ENCODE measurements at places on chromosomes 1 and 21.
A peak's percentile ranks its signal among the peaks of the same experiment; 100 is the strongest.

DNA sequence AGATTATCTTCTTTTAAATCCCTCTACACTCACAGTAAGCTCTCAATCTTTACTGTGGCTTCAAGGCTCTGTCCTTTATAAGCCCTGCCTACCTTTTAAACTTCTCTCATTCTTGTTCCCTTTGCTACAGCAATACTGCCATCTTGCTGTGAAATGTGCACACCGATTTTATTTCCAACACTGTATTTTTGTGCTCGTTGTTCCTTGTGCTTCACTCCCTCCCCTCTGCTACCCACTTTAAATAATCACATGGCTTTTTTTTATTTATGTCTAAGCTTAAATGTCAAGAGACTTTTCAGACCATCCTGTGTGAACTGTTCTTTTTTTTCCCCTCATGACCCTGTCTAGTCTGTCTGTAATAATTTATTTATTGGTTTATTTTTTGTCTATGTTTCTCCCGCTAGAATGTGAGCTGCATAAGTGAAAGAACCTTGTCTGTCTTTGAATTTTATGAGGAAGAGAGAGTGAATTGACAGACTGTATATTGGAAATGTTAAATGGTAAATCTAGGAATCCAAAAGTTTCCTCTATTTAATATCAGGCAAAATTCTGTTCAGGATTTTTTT, 45.7 kb downstream of the ABCD3 start:
- DNase-seq: no peak

- DNase-seq: no peak
Observed at GRCh38 chr21:33109574-33110339, 39.8 kb downstream of the OLIG1 start.

GRCh38 chr1:46617833-46618232, 1.2 kb upstream of the MOB3C start:
- no peak for DNase-seq

DNA sequence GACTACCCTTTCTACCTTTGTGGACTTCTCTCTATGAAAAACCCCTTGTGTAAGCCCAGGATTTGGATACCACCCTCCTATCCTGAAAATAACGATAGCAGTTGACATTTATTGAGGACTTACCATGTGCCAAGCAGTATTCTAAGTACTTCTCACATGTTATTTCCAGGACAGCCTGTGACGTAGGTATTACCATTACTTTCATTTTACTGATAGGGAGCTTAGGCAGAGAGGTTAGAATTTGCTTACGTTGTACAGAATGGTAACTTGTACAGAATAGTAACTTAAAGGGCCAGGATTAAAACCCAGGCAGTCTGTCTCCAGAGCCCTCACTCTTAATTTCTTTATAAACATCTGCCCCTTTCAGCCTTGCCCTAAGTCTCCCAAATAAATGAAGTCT, 138.3 kb downstream of the NTMT2 start:
- no peak for DNase-seq

GRCh38 chr1:43520100-43520778, 10.4 kb upstream of the PTPRF start:
- DNase-seq: no peak

GRCh38 chr1:186960861-186961260, 132.1 kb downstream of the PLA2G4A start:
- DNase-seq: no peak

- DNase-seq: no peak
Observed at GRCh38 chr1:204587621-204588020, 71.4 kb downstream of the MDM4 start.

- no peak for DNase-seq
Observed at GRCh38 chr1:91853397-91853796, 32.6 kb downstream of the TGFBR3 start.

- DNase-seq: no peak
Observed at GRCh38 chr1:26828411-26828991, 2.0 kb downstream of the ZDHHC18 start.

GRCh38 chr1:234887016-234887900, 241.4 kb downstream of the TOMM20 start:
- DNase-seq: no peak

DNA sequence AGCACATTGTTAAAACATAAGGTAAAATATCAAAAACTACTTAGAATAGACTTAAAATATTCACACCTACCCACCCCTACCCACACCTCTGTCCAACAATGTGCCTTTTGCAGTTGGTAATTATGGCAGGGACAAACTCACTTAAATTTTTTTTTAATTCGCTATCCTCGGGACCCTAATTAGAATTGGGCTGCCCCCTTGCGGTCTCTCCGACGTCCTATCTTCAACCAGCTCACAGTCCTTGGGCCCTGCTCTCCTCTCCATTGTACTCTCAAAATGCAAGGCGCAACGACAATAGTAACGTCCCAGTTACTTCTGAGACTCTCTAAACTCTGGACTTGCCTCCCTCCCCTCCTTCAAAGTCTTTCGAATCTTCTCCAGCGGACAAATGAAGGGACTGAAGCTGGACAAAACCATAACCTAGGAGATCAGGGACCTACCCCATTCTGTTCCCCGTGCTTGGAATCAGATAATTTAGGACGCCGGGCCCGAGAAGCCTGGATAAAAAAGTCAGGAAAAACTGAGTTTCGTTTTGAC, 1.1 kb upstream of the CIART start:
- DNase-seq: peak; percentile 15

GRCh38 chr1:110880708-110881374, 7.9 kb downstream of the CD53 start:
- peak; percentile 17 for DNase-seq

DNA sequence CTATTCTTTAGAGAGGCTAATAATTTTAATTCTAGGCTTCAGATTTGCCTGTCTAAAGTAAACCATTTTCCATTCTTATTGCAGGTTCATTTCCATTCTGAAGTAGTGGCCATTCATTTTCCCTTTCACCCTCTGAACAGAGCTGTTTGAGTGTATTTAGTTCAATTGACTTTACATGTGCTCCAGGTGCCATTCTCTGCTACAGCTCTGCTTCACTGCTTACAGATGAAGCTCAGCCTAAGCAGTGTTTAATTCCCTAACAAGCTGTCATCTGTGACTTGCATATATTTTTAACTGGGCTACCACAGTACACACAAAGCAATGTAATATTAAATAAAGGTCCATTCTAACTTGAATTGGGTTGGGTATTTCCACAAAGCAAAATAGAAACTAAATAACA, 1031.6 kb downstream of the KCNT2 start:
- DNase-seq: no peak

DNA sequence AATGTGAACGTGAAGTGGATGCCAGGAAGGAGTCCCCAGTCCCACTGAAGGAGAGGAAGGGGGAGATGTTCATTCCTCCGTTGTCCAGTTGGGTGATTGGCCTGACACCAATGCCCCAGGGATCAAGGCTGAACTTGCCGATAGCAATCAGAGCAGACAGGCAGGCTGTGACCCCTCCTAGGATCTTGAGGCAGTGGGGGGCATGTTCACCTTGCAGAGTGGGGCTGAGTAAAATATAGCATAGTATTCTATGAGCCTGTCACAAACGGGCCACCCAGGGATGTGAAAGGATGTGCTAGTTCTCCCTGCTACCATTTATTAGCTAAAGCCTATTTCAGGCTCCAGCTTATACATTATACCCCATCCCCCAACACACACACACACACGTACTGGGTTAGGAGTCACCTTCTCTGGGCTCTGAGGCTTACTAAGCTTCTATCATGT, 80.7 kb upstream of the CD34 start:
- no peak for DNase-seq

DNA sequence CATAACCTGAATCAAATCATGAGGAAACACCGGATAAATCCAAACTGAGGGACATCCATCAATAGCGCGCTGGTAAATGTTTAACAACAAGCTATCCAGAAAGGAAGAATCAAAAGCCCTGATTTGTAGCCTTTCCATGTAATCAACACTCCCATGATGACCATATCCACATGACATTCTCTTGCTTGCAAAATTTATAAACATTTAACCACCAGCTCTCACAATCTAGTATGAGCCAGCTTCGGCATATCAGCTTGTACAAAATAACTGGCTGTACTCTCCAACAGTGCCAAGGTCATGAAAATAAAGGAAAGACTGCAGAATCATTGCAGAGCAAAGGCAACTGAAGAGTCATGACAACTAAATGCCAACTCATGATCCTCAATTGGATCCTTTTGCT, 15.7 kb downstream of the HSD11B1 start:
- DNase-seq: no peak

- DNase-seq: peak; percentile 73
Observed at GRCh38 chr1:173477286-173478093, at the start of gene PRDX6. Gene PRDX6, plus strand, starts transcription at chr1:173477335. Its CDS starts 63 bp downstream, at chr1:173477398.

- no peak for DNase-seq
Observed at GRCh38 chr21:44891631-44892031, 18.1 kb upstream of the PTTG1IP start.

DNA sequence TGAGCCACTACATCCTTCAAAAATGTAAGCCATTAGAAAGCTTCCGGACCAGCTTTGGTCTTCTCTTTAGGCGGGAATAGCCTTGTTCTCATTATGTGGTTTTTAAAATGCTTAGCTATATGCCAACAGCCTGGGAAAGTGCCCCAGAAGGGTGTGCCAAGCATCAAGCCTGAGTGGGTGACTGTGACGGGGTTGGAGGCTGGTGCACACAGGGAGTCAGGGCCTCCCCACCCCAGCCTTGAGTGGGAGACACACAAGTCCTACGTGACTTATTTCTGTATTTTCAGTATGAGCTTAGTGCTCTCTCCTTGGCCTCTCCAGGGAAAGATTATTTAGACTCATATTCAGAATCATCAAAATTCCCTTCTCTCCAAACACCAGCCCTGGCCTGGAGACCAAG, 9.8 kb downstream of the UBASH3A start:
- DNase-seq: no peak

- no peak for DNase-seq
Observed at GRCh38 chr1:200245473-200245872, 164.4 kb downstream of the ZNF281 start.

GRCh38 chr1:240199758-240200645, 108.3 kb downstream of the FMN2 start:
- no peak for DNase-seq

DNA sequence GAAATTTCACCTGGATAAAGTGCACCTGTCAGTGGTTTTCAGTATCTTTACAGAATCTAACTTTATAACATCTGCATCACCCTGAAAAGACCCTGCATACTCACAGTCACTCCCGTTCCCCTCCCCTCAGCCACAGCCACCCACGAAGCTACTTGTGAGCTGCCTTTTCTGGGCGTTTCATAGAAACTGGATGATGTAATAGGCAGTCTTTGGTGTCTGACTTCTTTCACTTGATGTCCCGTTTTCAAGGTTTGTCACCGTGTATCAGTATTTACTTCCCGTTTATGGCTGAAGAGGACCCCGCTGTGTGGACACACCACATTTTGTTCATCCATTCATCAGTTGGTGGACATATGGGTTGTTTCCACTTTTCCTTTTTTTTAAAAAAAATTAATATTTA, 47.8 kb upstream of the LRRC3 start:
- no peak for DNase-seq

DNA sequence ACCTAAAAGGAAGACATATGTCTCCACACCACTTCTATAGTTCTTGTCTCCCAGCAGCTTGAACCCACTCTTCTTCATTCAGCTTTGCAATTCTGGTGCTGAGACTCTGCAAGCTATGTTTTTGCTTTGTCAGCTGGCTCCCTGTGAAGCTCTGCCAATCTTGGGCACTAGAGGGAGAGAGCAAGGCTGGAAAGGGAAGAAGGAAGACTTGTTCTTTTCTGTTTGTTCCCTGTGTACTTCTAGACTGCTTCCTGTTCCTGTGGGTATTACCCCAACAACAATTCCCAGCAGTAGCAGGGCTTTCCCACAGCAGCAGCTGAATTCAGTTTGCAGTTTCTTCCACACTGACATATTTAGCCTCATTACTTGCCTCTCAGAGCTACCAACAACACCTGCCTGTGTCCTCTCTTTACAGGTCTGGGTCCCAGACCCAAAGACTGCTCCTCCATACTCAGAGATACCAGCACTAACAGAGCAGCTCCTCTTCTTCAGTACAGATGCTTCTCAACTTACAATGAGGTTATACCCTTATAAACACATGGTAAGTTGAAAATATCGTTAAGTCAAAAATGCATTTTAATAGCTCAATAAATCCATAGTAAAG, 275.2 kb upstream of the NEGR1 start:
- DNase-seq: no peak

DNA sequence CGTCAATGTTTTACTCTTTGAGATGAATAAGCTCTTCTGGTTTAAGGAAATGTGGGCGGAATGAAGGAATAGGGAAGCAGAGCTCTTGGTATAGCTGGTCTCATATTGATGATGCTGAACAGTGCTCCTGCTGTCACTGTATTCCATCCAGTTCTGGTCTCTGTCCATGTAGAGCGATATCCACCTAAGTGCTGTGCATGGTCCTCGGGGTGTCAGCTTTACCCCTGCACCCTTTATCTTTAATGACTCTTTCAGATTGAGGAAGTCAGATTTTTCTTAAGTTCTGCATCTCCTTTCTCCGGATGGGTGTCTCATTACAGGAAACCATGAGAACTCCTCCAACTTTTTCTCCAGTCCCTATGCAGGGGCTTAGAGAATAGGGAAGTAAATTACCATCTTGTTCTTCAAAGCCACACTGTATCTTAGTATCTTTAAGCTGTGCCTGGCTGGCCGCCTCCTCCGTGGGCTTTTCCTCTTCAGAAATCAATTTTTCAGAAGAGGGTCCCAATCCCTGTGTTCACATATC, 52.9 kb downstream of the PDE4B start:
- DNase-seq: no peak

GRCh38 chr1:186643614-186644013, 36.6 kb downstream of the PTGS2 start:
- DNase-seq: no peak

- DNase-seq: no peak
Observed at GRCh38 chr1:70963374-70963773, 84.2 kb downstream of the PTGER3 start.

DNA sequence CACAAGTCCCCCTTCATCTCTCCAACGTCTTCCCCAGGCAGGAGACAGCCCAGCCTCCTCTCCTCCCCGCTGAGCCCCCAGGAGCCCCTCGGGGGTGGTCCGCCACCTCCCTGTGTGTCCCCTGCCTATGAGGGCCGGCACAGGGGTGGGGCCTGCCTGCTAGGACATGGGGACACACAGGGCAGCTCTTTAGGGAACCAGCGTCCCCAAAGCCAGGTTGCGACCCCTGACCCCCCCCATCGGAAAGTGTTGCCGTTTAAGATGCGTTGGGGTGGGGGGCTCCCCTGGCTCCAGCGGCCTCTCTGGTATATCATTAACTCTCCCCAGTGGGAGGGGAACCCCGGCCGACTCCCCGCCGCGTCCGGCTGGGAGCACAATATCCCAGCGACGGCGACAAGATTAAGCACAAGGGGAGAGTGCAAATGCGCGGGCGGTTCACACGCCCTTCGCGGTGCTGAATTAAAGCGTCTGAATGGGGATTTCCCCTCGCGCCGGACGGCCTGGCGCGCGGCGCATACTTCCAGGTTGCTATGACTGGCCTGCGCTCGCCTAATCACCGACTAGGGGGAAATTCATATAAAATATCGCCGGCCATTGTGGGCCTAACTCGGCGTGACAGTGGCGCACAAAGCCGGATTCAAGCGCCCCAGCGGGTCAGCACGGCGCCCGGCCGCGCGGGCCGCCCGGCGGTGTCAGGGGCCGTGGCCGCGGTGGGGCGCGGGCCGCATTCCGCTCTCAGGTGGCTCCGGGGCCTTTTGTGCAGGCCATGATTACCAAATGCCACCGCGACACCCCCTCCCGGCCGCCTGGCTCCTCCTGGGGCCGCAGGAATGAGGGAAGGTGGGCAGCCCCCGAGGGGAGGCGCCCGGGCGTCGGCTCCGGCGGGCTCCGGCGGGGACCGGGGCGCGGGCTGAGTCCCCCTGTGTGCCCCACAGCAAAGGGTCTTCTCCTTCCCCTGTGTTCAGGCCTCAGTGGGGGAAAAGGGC, 30.9 kb downstream of the WNT3A start:
- no peak for DNase-seq
